ENCODE measurements at places on chromosomes 1 and 21. TPM values are rescaled to one million over a fixed set of nuclear protein-coding genes. Genes with fewer than 3 reads are reported as not detected.

DNA sequence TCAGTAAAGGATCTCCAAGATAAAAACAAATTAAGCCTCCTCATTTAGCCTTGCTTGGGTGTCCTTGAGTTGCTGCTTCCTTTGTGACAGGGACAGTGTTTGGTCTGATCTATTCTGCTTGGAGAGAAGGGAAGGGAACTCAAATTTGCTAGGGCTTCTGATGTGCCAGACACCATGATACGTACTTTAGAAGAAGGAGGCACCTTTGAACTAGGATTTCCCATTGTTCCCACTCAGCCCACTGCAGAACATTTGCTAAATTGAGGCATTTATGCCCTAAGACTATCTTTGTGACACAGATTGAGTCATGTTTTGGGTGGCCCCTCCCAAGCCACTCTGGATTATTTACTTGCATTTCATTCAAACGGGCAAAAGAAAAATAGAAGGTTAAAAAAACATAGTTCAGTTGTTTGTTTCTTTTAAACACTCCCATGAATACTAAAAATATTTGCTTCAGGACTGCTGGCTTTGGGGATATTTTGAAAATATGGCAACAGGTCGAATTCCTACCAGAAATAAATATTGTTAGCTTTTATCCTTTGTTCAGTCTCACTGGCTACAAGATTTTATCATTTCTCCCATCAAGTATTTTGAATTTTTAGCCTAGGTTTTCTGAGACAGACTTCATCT lies 81.9 kb upstream of the WLS start:
- no peak for DNase-seq

GRCh38 chr1:207470927-207471326 lies 16.8 kb downstream of the CR2 start:
- DNase-seq: no peak

- no peak for DNase-seq
Measured at GRCh38 chr1:36257375-36257767, 33.1 kb downstream of the THRAP3 start.

- no peak for DNase-seq
Measured at GRCh38 chr1:223088713-223089240, 54.3 kb downstream of the TLR5 start.

DNA sequence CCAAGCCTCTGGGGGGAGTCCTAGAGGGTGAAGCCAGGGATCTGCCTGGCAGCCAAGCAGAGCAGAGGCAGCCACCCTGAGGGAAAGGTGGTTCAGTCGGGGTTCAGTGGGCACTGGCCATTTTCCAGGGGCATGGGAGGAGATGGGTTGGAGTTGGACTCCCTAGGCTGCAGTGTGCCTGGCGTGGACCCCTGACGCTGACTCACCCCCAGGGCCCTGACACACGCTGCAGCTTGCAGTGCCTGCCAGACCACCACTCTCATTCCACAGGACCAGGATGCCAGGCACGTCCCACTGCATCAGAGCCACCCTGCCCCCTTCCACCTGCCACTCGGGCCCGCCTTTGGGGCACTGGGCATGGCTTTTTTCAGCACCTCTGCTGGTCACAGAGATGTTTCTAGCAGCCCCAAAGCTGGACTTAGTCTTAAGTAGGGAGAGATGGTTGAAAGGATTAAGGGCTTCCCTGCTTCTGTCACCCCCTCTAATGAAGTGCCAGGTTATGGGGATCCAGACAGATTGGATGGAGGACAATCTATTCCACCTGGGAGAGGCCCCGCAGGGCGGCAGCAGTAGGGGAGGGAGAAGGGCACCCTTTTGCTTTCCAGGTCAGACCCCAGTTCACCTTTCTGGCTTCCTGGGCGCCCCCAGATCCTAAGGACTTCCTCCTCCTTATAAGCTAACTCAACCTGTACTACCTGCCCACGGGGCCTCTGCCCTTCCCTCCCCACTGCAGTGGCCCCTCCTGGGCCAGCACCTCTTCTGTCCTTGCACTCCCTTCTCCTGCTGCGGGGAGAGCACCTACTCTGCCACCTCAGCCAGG lies 1.6 kb downstream of the SYT2 start:
- DNase-seq: no peak

Gene EXO1
- not detected for total RNA-seq

Gene FMO4
- total RNA-seq: 1.9 TPM

Gene OPTC
- not detected for total RNA-seq

Gene PBXIP1
- 65.0 TPM for total RNA-seq

Gene AK2
- 174 TPM for total RNA-seq

Gene COL24A1
- total RNA-seq: 0.12 TPM

All from omental fat pad (tissue), 4 donors.